ENCODE measurements at places on chromosomes 7 and 10. TPM values are rescaled to one million over a fixed set of nuclear protein-coding genes. Genes with fewer than 3 reads are reported as not detected.

- DNase-seq: peak; percentile 60
These were observed 7.5 kb downstream of the DYNC2I1 start for GRCh38 chr7:158863611-158864506.

DNA sequence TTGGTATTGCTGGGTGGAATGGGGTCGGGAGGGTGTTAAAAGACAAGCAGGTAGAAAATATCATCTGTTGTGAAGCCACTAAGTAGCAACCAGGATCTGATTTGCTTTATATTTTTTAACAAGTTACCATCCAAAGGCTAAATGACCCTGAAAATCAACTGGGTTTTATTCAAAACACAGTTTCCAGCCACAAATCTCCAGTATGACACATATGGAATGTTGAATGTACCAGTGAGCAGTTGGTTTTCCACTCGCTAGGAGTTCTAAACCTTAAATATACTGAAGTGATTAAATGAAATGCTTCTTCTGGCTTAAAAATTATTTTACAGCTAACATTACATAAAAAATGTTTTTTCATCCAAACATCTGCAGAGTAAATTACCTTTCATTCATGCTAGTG is 112.5 kb downstream of the PDE1C start:
- no peak for DNase-seq

- no peak for DNase-seq
These were observed 85.0 kb downstream of the TRRAP start for GRCh38 chr7:98963305-98963704.

Gene RBM17
- total RNA-seq: 155 TPM

- no peak for DNase-seq
These were observed 10.3 kb downstream of the FAM3C start for GRCh38 chr7:121385800-121386179.

DNA sequence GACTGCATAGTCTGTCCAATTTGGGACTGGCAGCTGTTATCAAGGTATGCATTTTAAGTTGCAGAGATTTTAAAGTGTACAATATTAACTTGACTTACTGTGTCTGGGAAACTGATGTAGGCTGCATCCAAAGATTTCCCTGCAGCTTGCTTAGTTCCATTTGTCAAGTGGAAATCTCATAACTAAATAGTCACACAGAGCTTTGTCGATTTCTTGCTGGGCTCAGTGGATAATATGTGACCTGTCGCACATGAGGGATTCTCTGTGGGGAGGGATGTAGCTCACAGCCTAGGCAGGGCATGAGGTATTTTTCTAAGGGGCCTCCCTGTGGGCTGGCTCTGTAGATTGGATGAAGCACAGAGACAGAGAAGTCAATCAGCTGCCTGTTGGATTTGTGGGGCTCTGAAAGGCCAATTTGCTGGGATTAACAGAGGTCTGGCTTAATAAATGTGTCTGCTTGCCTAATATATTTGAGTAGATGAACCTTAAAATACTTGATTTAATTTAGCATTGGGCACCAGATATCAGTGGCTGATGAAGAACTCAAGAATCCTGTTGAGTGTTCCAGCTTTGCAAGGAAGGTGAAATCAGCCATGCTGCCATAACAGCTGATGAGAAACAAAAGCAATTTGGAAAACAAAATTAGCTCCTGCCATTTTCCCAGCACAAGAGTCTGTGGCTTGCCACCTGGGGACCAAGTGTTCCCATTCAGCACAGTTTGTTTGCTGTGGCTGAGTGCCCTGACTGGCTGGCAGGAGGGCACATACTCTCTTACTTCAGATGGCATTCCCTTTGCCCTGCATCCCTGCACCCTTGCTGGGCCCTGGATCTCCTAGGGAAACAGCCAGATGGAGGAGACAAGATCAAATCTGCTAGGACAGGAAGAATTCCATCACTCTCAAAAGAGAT is 598.5 kb downstream of the SORCS3 start:
- DNase-seq: no peak

Gene KCND2
- not detected for total RNA-seq

DNA sequence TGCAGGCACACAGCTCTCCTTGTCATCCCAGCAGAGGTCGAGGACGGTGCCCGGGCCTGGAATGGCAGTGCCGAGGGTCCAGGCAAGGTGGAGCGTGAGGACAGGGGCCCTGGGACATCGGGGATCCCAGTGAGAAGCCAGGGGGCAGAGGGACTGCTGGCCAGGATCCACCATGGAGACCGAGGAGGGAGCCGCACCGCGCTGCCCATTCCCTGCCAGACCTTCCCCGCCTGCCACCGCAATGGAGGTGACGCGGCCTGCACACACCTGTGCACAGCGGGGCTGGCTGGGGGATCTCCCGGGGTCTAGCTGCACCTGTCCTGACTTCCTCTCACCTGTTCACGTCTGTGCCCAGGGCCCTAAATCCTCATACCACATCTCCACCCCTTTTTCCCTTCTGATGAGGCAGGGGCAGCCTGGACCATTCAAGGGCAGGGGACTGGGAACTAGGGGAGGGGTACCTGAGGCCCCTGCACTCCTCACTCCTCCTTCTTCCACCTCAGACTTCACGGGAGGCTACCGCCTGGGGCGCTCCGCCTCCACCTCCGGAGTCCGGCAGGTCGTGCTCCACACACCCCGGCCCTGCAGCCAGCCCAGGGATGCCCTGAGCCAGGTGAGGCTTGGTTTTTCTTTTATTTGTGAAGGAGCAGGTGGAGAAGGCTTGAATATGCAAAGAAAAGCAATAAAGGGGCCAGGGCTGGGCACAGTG is 6.9 kb downstream of the NYAP1 start:
- no peak for DNase-seq

Gene PODXL
- 1.6 TPM for total RNA-seq

GRCh38 chr7:148962440-148962822 is 65.9 kb downstream of the PDIA4 start:
- DNase-seq: no peak

- DNase-seq: peak; percentile 60
These were observed 1.3 kb upstream of the ACHE start for GRCh38 chr7:100896732-100897608.

Measured in activated CD4-positive, alpha-beta memory T cell treated with anti-CD3 and anti-CD28 coated beads, Interleukin-2, amount 10 ng/mL, durations not matched to agents 7 days and 5 days (primary cell).